Stimulated activated CD8-positive, alpha-beta memory T cell treated with anti-CD3 and anti-CD28 coated beads, Interleukin-12 subunit alpha, Interleukin-12 subunit beta, amount 100 ng/mL, for 4 hours (primary cell): ENCODE measurements at places on chromosomes 11 and 22.

- DNase-seq = no peak
These were observed 3.9 kb upstream of the PRG2 start for GRCh38 chr11:57394203-57394965.

GRCh38 chr11:40129266-40129665 lies 1330.2 kb downstream of the LRRC4C start:
- no peak for DNase-seq

- DNase-seq = no peak
These were observed 3.6 kb downstream of the SYNGR1 start for GRCh38 chr22:39353346-39353745.

GRCh38 chr11:13602844-13603243 lies 65.6 kb upstream of the FAR1 start:
- DNase-seq = no peak

- no peak for DNase-seq
These were observed 86.0 kb downstream of the RRM1 start for GRCh38 chr11:4180441-4181183.

GRCh38 chr22:41810022-41810421 lies 9.5 kb downstream of the CCDC134 start:
- no peak for DNase-seq

- no peak for DNase-seq
These were observed 47.8 kb downstream of the ARHGAP42 start for GRCh38 chr11:100734743-100735527.

DNA sequence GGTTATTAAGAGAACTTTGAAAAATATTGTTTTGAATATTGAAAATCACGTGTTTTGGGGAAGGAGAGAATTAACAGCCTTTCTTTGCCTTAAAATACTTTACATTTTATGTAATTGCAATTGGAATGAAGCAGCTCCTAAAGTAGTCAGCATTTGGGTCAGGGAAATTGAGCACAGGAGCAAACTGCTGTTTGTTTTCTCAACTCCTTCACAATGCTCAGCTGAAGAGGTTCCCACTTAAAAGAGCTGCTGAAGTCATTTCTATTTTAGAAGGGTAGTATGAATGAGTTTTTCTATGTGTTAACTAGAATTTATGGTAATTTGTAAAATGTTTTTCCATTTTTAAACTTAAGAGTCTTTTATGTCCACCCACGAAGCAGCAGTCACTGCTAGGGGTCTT lies 8.1 kb upstream of the UCP2 start:
- DNase-seq = no peak

- no peak for DNase-seq
These were observed 226.3 kb downstream of the DSCAML1 start for GRCh38 chr11:117570701-117571100.

DNA sequence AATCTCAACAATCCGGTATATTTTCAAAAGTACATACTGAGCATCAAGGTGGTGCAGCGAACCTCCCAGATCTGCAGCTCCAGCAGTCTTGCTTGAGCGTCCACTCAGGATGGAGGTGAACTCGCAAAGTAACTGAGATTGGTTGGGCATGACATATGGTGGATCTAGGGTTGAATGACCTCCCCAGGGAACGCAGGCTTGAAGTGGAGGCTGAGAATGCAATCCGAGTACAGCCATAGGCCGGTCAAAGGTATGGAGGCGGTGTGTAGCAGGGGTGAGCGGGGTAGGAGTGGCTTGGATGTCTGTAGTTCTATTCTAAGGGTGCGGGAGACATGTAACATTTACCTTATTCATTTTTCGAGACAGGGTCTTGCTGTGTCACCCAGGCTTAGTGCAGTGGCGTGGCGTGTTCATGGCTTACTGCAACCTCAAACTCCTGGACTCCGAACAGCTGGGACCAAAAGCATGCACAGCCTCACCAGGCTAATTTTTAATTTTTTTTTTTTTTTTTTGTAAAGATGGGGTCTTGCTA lies 631 bp upstream of the C22orf39 start:
- no peak for DNase-seq

DNA sequence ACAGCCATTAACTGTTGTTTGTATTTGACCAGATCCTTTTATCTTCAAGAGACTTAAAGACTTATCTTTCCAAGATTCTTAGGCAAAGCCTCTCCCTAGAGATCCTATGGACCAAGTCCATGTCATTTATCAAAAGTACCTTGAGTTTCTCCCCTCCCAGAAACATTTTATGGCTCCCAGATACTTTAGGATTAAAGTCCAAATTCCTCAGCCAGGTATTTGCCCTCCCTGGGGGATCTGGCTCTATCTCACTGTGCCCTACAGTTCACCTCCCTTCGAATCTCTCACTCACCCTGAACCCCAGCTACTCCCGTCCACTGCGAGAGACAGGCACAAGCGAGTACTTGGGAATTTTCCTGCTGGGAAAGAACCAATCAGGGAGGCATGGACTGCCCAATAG lies 11.9 kb downstream of the MS4A8 start:
- no peak for DNase-seq

GRCh38 chr11:119361056-119361787 lies 14.7 kb upstream of the MFRP start:
- no peak for DNase-seq

DNA sequence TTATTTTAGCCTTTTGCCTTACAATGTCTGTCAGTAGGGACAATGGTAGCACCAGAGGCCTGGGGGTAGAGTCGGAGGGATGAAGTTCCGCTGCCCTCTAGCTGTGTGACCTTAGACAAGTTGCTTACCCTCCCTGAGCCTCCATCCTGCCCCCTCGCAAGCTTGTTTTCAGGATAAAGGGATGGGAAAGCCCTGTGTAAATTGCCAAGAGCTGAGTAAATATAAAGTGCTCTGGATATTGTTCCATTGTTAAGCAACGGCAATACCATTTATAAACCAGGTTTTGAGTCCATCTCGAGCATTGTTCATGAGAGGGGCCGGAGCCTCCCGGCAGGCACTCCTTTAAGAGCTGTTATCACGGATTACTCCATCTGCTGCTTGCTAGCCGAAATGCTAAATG lies 72.9 kb downstream of the ZBTB16 start:
- no peak for DNase-seq

DNA sequence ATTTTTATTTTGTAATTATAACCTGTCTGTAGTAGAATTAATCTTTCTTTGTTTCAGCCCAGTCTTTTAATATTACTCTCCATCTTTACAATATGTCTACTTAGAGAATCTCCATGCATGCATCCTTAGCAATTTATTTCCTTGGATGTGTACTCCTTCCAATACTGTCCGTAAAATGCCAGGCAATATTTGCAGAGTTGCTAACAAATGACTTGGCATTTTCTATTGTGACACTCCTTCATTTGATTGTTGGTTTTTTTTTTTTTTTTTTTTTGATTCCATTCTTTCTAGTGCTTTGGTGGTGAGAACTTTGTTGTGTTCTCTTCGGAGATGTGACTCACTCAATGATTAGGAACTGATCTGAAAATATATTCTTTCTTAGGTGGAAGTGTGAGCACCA lies 220.3 kb downstream of the CNTN5 start:
- DNase-seq = no peak

GRCh38 chr11:34654483-34655334 lies 33.8 kb downstream of the EHF start:
- no peak for DNase-seq

GRCh38 chr11:25860677-25861450 lies 471.1 kb upstream of the ANO3 start:
- no peak for DNase-seq

- DNase-seq = no peak
These were observed 9.0 kb downstream of the RCOR2 start for GRCh38 chr11:63907808-63908530.

DNA sequence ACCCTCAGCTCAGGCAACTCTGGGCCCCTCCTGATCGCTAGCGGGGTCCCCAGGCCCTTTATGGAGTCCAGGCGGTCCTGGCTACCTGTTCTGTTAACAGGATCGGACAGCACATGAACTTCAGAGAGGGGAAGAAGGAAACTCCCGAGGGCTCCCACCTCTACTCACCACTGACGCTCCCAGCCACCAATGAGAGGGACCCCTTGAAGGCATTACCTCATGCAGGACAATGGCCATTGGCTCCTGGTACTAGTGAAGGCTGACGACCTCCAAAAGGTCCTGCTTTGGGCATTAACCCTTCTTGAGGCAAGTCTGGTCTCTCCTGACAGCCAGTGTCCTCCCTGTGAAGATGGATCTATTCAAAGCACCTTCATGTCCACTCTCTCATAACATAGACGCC lies 71.5 kb upstream of the LMO1 start:
- DNase-seq = no peak
